GM04503 (cell line): ENCODE measurements at places on chromosomes 5 and 9.

- no peak for DNase-seq
Measured at GRCh38 chr5:152097128-152097527, 172.5 kb upstream of the GLRA1 start.

DNA sequence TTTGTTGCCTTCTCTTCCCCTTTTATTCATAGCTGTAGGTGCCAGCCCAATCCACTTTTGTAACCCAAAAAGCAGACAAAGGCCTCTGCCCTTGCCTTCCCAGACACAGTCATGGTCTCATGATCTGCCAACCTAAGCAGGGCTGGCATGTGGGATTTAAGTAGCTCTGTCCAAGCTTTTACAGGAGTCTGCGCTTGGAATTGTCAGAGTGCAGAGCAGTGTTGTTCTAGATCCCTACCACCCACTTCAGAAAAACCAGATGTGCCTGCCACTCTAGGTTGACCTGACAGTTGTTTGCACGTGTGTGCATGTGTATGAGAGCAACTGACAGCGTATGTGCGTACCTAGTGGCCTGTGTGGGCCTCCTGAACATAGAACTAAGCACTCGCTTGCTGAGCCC, 87.8 kb upstream of the SPRY4 start:
- no peak for DNase-seq

DNA sequence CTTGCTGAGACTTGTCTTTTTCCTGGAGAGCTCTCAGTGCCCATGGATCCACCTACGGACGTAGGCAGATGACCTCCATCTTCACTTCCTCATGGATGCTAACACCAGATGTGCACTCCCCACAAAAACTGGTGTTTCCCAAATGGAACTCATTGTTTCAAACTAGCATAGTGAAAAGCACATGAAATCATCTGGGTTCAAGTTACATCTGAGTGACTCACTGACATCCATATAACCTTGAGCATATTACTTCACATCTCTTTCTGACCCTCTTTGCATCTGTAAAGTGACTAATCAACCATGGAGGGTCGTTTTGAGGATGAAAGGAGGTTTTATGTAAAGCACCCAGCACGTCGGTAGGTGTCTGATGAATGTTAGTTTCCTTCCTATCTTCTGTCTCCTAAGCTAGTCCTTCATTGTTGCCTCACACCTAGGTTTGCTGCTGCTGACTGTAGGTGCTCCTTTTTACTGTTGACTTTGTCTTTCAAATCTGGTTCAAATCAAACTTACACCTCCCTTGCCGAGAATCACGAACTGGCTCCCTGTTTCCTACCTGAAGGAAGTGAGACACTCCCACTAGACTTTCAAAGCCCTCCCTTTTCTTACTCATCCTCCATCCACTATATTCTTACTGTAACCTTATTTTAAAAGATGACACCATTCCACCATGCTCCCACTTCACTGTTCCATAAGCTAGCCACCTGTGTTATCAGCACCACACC, 10.3 kb downstream of the OCLN start:
- DNase-seq = peak; percentile 19

- DNase-seq = no peak
Measured at GRCh38 chr5:109743041-109743531, 53.4 kb downstream of the MAN2A1 start.

GRCh38 chr9:1400983-1401382, 350.8 kb downstream of the DMRT2 start:
- DNase-seq = no peak

DNA sequence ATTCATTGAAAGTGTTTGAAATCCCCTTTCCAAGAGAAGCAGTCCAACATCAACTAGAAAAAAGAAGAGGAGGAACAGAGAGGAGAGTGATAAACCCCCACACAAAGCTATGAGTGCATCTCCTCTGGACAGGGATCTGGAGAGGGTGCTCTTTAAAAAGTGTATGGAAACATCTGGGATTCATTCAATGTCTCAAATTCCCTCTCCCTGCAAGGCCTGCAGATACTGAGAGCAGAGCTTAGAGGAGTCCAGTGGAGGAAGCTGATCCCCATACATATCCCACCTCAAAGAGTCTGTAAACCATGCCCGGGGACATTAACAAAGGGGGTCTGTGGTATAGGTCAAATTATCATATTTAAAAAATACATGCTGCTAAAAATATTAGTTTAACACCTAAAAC, 2.2 kb downstream of the SPOCK1 start:
- no peak for DNase-seq

DNA sequence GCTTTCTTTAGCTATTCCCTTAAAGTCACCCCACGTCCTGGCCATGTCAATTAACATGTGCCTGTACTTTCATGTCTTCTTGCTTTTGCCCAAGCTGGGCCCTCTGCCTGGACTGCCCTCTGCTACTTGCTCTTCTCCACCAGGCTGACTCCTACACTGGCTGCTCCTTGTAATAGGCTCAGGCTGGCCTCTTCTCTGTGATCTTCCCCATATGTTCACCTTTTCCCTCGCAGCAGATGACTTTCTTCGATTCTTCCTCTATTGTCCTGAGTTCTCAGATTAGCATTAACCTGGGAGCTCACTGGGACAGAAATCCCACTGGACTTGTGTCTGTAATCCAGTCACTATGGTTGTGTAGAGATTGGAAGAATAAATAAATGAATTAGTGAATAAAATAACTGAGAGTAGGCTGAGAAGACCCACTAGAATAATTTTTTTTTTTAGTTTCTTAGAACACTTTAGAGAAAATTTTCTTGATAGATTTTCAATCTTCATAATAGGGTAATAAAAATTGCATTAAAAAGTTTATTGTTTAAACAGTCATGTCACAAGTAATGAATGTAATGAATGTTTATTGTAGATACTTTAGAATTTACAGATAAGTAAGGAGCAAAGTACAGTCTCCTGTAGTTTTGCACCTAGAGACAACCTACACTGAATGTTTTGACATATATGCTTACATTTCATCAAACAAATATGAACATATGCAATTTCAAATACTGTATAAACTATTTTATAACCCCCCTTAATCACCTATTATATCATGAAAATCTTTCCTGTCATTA, 47.4 kb upstream of the TNFSF15 start:
- no peak for DNase-seq

- DNase-seq = peak; percentile 63
Measured at GRCh38 chr5:142356716-142357468, 32.1 kb upstream of the SPRY4 start.

DNA sequence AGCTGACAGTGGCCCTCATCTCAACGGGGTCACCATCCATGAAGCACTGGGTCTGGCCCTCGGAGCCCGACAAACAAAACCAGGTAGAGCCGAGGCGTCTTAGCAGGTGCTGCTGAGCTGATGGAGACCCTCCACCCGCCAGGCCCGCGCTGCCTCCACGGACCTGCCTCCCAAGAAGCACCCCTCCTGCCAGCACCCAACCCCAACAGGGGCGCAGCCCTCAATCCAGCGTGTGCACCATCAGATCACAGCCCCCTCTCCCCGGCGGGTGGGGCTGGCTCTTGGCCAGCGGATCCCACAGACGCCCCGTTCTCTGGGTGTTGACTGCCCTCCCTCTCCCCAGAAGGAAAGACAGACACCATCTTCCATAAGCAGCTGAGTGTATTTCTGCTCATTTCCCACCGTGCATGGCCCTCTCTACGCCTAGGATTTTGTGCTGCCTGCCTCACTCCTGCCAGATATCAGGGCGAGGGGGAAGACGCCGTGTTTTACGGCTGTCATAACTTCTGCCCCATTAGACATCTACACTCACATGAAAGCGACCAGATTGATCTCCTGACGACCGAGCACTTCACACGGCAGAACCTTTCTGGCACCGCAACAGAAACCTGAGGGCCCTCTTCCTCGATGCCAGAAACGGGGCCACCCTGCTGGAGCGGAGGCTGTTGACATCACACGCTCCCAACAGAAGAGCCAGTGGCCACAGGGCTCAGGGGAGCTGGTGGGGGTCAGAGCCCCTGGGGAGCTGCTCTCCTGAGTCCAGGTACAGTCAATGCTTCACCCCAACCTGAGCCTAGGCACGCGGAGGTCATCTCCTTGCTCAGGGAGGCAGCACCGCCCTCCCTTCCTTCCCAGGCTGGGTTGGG, 12.4 kb downstream of the NACC2 start:
- no peak for DNase-seq

- DNase-seq = no peak
Measured at GRCh38 chr9:137171149-137171900, 531 bp downstream of the TMEM210 start.

DNA sequence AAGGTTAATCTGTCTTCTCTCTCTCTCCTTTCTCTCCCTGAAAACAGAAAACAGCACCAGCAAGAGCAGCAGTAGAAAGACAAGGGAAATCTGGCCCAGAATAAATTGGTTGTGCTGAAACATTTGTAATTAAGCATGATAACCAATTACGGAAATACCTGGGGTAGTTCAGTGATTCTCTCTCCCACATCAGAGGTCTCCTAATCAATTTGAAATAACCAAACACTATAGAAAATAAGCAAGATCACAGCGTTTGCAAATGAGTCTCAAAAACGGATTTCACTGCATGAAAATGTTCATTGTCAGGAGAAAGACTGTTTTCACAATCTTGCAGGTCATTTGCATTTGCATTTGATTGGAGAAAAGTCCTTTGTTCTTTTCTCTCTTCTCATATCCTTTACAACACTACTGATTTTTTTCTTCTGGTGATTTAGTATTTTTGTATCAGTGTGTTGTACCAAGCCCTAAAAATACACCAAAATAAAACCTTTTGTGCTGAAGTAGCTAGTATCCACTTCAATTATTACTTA, 36.8 kb upstream of the CDH6 start:
- no peak for DNase-seq

DNA sequence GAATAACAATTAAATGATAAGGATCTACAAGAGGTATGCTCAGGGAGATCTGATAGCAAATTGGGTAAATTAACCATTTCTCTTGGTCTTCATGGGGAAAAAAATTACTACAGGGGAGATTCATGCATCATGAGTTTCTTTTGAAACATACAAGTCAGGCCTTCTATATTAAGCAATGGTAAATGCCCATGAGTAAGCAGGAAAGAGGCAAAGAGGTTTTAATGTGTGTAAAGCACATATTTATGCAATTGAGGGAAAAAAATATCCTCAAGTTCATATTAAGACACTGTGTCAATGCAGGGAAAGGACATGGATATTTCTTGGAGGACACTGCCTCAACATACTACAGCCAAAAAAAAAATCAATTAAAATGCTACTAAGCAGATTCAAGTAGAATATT, 73.4 kb upstream of the NR4A3 start:
- DNase-seq = no peak

DNA sequence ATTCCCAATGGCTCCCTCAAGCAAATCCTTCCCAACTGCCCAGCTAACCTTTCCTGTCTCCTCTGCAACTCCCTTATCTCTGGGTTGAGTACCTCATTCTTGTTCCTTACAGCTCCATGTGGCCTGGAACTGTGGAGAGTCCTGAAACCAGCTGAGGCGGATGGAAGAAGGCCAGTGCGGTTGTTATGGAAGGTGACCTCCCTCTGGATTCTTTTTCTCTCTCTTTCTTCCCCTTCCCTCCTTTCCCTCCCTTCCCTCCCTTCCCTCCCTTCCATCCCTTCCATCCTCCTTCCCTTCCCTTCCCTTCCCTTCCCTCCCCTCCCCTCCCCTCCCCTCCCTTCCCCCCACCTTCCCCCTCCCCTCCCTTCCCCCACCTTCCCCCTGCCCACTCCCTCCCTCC, 45.1 kb downstream of the IL31RA start:
- DNase-seq = no peak

GRCh38 chr5:62547945-62548630, 30.5 kb upstream of the LRRC70 start:
- DNase-seq = no peak

DNA sequence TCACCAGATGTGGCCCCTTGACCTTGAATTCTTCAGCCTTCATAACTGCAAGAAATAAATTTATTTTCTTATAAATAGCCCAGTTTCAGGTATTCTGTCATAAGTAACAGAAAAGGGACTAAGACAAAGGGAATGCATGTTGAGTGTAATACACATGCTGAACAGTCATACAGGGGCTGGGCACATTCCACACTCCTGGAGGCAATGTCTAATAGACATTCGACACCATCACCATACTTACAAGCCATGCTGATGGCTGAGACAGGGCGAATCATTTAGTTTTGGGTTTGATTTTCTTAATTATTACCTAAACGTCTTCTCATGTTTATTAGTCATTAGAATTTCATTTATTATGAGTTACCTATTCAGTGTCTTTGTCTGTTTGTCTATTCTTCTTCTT, 68.5 kb downstream of the TENT4A start:
- no peak for DNase-seq

DNA sequence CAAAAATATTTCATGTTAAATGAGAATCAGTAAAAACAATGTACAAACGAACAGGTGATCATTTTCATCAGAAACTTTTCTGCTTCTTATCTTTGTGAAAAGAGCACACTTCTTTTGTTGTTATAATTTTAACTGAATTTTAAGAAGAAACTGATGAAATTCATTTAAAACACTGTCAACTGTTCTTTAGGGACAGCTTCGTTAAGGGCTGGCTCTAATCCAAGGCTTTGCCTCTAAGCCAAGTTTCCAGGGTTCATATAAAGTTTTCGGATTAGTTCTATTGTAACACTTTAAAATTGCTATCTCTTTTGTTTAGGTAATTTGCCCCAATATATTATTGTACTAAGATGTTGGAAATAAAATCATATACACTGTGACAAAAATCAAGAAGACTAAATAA, 559.2 kb downstream of the TUSC1 start:
- DNase-seq = no peak

GRCh38 chr5:158773161-158773560, 326.6 kb downstream of the EBF1 start:
- no peak for DNase-seq

DNA sequence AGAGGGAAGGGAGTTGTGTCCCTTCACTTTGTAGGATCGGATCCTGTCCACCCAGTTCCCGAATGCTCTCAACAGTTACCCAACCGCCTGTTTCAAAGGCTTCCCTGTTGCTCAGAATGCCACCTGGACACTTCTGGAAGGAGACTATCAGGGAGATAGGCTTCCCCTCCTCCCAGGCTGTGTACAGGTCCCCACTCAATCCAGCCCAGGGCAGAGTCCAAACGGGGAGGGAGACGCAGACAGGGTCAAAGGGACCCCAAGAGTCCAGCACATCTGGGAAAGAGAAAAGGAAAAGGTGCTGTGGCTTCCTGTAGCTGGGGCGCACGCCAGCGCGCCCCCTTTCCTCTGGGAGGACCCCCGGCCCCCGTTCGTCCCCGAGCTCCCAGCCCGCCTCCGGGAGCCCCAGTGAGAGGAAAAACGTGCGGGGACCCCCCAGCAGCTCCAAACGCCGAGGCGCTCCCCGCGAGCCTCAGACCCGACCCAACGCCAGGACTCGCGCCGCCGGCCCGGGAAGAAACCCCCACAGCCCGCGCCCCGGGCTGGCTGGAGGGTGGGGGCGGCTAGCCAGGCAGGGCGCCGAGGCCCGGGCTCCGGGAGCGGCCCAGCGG, 640 bp downstream of the SURF4 start:
- DNase-seq = no peak
